CD14-positive monocyte (primary cell): ENCODE measurements at places on chromosomes 1 and 21. TPM values are rescaled to one million over a fixed set of nuclear protein-coding genes. Genes with fewer than 3 reads are reported as not detected.

- DNase-seq, result no peak
These were observed 125.8 kb downstream of the PTPRU start for GRCh38 chr1:29362116-29362515.

GRCh38 chr1:193283016-193283415 lies 96.6 kb upstream of the B3GALT2 start:
- no peak for DNase-seq

Gene PERM1
- not detected for polyA plus RNA-seq

Gene ALPL
- polyA plus RNA-seq, result not detected

DNA sequence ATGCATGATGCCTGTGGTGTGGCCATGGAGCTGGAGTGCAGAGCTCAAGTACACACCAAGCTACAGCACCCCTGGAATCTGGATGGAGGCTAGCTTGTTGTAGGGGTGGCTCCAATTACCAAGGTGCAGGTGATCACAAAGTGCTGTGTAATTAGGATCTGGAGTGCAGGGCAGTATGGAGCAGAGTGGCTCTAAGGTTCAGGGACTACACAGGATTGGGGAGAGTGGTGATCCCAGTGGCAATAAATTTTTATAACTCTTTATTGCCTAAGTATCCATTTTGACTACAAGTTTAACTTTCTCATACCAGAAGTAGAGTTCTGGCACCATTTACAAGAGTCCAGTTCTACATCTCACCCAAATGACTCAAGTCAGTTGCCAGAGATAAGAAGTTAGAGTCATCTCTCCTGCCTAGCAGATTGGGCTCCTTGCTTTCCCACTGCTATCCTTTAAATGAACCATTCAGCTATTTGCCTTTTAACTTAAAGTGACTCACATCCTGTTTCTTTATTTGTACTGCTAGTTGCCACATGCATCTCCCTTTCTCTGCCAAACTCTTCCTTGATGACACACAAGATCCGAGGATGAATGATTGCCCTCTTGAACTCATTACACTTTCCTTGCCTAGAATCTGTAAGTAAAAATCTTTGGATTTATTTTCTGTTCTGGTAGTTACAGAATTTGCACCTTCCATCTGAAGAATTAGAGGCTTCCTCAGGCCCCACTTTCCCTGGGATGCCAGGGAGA lies 427.2 kb downstream of the KCNT2 start:
- no peak for DNase-seq

GRCh38 chr1:179038528-179039281 lies 13.0 kb downstream of the FAM20B start:
- no peak for DNase-seq

- DNase-seq, result no peak
These were observed 150.9 kb downstream of the PHTF1 start for GRCh38 chr1:113608399-113608798.

- no peak for DNase-seq
These were observed 150.5 kb downstream of the LYPLAL1 start for GRCh38 chr1:219324171-219324570.

Gene OR2T11
- polyA plus RNA-seq, result not detected in 2 replicates

GRCh38 chr1:169115891-169116585 lies 9.5 kb downstream of the ATP1B1 start:
- peak; percentile 64 for DNase-seq

Gene LHX8
- not detected for polyA plus RNA-seq

- no peak for DNase-seq
These were observed 187.1 kb upstream of the CACNA1E start for GRCh38 chr1:181296180-181296579.

DNA sequence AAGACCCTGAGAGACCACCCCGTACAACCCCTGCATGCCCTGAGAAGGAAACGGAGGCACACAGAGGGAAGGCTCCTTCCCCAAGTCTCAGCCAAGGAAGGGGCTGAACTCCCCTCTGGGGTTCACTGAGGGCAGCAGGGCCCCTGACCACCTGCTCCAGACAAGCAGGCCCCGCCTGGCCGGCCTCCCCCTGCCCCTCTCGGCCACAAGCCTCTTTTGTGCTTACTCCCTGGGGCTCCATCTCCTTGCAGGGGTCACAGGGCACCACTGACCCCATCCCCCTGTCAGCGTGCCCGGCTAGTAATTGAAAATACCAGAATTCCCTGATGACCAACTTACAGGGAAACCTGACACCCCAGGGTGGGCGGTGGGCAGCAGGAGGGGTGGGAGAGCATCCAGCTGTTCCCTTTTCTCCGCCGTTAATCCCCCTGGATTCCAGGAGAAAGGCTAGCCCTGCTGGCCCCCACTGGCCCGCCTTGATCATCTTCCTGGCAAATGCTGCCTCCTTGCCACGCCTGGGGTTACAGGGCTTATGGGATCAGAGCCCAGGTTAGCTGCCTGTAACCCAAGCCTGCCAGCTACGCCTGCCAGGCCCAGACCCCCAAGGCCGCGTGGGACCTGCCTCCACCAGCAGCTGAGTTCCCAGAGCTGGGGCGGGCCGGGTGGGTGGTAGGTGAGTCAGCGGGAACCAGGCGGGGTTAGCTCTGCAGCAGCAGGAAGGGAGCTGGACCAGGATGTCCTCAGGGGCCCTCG lies 96.1 kb downstream of the LACTBL1 start:
- DNase-seq, result no peak

GRCh38 chr1:21865943-21866706 lies 54.1 kb downstream of the LDLRAD2 start:
- DNase-seq, result no peak

- peak; percentile 90 for DNase-seq
These were observed 141.1 kb upstream of the SAMSN1 start for GRCh38 chr21:14687268-14687625.

Gene PINK1
- 32.7 TPM for polyA plus RNA-seq

Gene MIGA1
- 6.5 TPM for polyA plus RNA-seq

- DNase-seq, result no peak
These were observed 31.6 kb downstream of the FAAH start for GRCh38 chr1:46425726-46426125.

- DNase-seq, result no peak
These were observed 31.3 kb downstream of the ZBTB8B start for GRCh38 chr1:32496127-32496526.

- peak; percentile 54 for DNase-seq
These were observed 6.8 kb downstream of the KCNJ10 start for GRCh38 chr1:160063176-160063575.

DNA sequence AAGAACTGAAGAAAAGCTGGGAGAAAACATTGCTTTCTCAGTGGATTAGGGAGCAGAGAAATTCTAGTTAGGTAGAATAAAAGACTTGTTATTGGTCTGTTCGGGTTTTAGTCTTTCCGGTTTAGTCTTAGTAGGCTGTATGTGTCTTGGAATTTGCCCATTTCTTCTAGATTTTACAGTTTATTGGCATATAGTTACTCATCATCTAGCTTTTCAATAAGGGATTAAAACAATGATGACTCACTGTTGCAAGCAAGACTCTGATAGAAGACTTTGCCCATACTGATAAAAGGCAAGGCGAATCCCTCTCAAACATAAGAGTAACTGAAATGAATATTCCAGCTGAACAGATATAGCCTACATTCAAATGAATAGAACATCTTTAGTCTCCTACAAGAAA lies 62.3 kb downstream of the GPR137B start:
- DNase-seq, result no peak
